ENCODE measurements at places on chromosomes 11 and 22.

- no peak for DNase-seq
Measured at GRCh38 chr11:3658252-3658651, 12.9 kb downstream of the CHRNA10 start.

GRCh38 chr11:13929395-13929891, 33.1 kb upstream of the SPON1 start:
- no peak for DNase-seq

DNA sequence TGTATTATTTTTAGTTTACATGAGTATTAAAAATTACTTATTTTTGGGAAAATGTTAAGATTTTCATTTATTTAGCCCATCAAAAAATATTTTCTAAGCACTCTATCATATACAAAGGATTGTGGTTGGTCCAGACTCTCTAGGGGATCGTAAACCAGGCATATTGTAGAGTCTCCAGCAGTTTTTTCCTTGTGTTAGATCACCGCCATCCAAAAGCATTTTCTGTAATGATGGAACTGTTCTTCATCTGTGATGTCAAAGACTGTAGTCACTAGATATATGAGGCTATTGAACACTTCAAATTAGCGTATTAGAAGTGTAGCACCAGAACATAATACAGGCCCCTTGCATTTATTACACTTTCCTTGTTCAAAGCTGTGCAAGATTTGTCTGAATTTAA, 154.9 kb downstream of the SBF2 start:
- no peak for DNase-seq

GRCh38 chr11:39288011-39288410, 2171.4 kb downstream of the LRRC4C start:
- DNase-seq: no peak

- no peak for DNase-seq
Measured at GRCh38 chr11:87778357-87778756, 396.9 kb downstream of the RAB38 start.

GRCh38 chr11:116342148-116342547, 430.6 kb downstream of the BUD13 start:
- no peak for DNase-seq

GRCh38 chr11:8229299-8230177, 34.1 kb downstream of the LMO1 start:
- no peak for DNase-seq

DNA sequence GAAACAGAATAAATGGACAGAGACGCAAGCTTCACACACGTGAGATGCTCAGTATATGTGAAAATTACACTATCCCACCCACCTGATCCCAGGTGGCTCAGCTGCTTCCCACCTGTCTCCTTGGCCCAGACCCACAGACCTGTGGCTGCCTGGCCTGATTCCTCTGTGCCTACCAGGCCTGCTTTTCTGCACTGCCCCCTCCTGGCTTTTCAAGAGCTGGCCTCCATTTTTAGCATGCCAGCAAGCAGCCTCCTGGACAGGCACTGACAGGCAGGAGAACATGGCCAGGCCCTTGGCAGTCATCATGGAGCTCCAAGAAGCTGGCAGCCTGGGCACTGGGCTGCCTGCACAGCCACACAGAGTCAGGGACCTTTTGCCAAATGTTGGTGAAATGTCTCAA, 79.5 kb upstream of the HMGXB4 start:
- DNase-seq: no peak

DNA sequence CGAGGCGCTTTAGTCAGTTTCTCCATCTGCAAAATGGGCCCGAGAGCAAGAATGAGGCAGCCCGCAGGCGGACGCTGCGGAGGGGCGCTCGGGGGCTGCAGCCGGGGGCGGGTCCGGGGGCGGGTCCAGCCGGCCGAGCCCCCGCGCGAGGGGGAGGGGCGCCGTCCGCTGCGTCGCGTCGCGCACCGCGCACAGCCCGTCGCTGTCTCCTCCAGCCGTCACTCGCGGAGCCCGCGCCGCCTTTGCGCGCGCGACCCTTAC, 282 bp downstream of the PC start:
- DNase-seq: no peak

- no peak for DNase-seq
Measured at GRCh38 chr11:44597358-44598012, 32.0 kb downstream of the CD82 start.

GRCh38 chr11:122690801-122691548, 35.5 kb downstream of the UBASH3B start:
- DNase-seq: no peak

- DNase-seq: no peak
Measured at GRCh38 chr22:45308391-45308956, 1.3 kb upstream of the FAM118A start.

DNA sequence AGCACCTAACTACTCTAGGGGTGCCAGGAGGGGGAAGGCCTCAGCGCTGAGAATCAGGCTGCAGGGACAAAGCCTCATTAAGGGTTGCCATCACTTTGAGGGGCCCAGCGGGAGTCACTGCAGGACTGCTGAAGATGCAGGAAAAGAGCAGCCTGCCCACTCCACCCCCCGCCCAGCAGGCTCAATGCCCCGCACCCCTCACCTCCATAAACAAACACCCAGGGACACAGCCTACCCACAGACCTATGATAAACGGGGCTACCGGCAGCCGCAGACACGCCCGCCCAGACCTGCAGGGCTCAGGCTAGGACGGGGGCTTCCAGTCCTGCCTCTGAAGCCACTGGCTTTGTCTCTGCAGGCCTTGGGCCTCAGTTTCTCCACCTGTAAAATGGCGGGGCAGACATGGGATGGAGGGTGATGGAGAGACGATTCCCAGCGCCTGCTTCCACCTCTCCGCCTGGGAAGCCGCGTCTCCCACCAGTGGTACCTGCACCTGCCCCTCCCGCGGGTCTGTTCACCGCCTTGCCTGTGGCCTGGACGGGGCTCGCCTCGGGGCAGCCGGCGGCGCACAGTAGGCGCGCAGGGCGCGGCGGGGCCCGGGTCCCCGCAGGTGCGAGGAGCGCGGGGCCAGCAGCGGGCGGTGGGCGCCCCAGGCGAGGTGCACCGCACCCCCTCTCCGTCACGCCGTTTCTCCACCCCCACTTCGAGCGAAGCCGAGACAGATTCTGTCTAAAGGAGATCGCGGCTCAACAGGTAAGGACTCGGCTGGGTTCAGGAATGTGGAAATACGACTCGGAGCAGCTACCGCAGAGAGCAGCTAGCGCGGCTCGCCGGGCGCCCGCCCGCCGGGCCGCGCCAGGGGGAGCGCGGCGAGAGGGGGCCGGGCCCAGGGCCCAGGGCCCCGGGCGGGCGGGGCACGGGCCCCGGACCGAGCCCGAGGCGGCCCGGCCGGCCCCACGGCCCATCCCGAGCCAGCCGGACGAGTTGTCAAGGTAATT, 1.5 kb downstream of the WNT7B start:
- no peak for DNase-seq

GRCh38 chr11:34819740-34820482, 96.3 kb downstream of the APIP start:
- DNase-seq: no peak

GRCh38 chr11:68081691-68082090, 39.5 kb downstream of the CHKA start:
- DNase-seq: no peak

- no peak for DNase-seq
Measured at GRCh38 chr11:56010716-56011115, 16.3 kb upstream of the OR5F1 start.

DNA sequence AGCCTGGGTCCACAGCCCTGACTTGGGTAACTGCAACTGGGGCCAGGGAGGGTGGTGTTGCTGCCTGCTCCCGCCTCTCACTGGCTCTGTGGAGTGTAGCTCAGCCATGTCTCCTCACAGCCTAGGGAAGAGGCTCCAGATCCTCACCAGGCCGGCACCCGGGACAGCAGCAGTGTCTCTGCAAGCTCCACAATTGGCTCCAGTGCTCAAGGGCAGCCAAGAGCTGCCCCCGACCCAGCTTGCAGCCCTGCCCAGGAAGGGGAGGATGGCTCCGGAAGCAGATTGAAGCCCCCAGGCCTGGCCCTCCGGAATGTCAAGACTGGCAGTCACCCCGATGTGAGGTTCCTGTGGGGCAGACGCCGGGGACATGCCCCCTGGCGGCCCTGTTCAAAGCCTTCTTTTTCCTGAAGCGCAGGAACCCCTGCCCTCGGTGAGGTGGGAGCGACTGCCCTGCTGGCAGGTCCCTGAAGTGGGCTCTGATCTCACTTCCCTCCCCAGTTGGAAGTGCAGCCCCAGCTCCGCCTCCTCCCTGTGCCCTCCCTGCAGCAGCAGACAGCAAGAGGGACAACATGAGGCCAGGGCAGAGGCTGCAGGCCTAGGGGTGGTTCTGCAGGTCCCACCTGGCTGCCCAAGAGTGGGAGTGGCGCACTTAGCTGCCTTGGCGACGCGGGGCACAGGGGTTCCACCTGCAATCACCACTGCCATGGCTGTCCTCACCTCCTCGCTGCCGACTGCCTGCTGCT, 816.2 kb upstream of the LUZP2 start:
- no peak for DNase-seq

GRCh38 chr11:61645179-61645868, 34.9 kb upstream of the DAGLA start:
- DNase-seq: no peak

DNA sequence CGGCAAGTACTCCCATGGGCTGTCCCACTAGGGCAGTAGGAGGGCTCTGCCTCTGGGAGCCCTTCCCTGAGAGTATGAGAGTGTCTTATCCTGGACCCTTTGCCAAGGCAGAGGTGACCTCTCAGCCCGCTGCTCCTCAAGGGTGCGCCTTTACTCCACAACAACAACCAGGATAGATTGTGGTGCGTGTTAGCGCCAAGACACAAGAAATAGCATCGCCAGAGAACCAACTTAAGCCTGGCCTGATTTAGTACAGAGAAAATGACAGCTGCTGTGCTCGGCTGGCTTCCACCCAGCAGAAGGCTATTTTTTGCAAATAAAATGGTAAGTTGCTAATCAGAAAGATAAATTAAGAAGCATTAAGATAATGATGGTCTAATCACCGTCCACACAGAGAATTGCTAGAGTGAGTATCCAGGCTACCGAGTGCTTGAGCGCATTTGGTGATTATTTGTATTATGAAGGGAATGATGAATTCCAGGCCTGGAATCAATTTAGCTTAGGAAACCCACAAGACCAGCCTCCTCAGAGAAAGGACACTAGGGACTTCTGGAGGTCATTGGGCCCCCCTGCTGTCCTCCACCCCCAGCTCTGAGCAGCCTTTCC, 119.8 kb downstream of the PKNOX2 start:
- no peak for DNase-seq

GRCh38 chr11:83528877-83529276, 242.7 kb upstream of the CCDC90B start:
- DNase-seq: no peak

DNA sequence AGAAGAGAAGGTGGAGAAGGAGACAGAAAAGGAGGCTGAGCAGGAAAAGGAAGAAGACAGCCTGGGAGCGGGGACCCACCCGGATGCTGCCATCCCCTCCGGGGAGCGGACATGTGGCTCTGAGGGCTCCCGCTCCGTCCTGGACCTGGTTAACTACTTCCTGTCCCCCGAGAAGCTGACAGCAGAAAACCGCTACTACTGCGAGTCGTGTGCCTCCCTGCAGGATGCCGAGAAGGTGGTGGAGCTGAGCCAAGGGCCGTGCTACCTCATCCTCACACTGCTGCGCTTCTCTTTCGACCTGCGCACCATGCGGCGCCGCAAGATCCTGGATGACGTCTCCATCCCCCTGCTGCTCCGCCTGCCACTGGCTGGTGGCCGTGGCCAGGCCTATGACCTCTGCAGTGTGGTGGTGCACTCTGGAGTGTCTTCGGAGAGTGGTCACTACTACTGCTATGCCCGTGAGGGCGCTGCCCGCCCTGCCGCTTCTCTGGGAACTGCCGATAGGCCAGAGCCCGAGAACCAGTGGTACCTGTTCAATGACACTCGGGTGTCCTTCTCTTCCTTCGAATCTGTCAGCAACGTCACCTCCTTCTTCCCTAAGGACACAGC, 21.4 kb downstream of the USP35 start:
- no peak for DNase-seq

GRCh38 chr22:39719559-39720450, 149.3 kb downstream of the CACNA1I start:
- DNase-seq: no peak
